Activated CD4-positive, CD25-positive, alpha-beta regulatory T cell treated with anti-CD3 and anti-CD28 coated beads, Interleukin-2, amount 50 U/mL, for 72 hours (primary cell): ENCODE measurements at places on chromosomes 13 and 19.

DNA sequence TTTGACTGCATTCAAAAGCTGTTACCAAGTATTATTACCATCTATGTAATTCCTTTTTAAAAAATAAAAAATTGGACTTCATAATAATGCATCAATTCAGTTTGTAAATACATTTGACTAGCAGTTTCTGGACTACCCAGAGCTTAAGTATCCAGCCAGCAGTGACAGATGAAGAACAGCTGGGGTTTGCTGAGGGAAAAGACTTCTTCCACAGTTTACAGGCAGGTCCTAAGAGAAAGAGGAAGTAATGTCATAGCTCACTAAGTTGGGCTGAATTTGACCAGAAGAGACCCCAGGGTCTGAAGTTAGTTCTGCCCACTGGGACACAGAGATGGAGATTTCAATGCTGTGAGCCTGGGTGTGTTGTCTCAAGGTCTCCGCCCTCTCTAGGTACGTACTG lies 96.4 kb downstream of the MBNL2 start:
- no peak for DNase-seq

DNA sequence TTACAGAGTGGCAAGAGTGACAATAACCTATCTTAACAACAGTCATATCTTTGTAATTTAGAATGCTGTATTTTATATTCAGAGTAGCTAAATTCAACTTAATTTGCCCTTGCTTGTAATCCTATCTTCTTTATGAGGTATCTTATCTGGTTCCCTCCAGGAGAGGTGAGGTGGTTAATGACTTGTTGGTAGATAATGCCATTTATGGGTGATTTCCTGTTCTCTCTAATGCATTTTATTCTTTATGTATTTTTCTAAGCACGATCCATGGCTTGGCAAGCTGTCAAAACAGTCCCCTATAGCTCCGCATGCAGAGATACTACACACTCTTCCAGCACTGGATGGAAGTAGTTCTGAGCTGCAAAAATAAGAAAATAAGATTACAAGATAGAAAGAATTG lies 267.9 kb downstream of the LMO7 start:
- DNase-seq: no peak

DNA sequence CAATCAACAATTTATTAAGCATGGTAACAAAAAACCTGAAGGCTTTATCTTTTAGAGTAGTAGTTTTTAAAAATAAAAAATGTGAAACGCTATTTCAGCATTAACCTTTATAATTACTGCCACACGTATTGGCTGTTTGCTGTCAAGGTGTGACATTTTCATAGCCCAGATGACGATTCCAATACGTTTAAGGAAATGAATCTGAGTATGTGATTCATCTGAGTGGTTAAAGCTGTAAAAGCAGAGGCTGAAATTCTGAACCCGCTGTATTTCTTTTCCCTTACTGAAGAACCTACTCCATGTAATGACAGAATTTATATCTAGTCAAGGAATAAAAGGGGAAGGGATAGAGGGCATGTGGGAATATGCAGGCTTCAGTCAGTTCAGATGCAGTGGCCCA lies 166.0 kb downstream of the LMO7 start:
- DNase-seq: no peak

DNA sequence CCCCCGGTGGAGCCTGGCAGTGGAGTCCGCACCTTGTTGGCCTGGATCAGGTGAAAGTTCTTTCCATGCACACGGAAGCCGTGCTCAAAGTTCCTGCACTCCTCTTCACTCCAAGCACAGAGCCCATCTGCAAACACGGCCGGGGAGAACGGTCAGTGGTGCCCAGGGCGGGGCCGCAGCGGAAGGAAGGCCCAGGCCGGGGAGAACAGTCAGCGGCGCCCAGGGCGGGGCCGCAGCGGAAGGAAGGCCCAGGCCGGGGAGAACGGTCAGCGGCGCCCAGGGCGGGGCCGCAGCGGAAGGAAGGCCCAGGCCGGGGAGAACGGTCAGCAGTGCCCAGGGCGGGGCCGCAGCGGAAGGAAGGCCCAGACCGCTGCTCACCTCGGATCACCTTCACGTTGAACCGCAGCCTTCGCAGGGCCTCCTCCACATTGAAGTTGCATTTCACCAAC lies 20.6 kb upstream of the PLPP2 start:
- DNase-seq: no peak

DNA sequence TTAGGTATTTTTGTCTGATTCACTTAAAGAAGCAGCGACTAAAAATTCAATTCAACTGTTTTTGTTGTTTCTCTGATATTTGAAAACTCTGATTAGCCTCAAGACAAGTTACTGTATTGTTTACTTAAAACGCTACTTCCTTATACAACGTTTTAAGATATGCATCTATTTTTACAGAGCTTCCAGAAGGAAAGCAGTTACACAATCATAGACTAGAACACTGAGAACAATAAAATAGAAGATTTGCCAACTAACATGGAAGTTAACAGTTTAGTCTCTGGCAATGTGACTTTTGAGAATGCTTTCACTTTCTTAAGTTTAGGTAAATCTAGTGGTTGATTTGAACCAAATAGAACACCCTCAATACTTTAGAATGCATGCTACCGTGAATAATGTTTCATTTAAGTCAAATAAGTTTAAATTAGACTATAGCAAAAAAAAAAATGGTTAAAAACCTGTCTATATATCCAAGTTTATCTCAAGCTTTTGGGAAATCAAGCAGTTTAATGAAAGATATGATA lies 614.8 kb downstream of the DACH1 start:
- DNase-seq: no peak

GRCh38 chr19:369256-369655 lies 24.7 kb upstream of the MIER2 start:
- no peak for DNase-seq

DNA sequence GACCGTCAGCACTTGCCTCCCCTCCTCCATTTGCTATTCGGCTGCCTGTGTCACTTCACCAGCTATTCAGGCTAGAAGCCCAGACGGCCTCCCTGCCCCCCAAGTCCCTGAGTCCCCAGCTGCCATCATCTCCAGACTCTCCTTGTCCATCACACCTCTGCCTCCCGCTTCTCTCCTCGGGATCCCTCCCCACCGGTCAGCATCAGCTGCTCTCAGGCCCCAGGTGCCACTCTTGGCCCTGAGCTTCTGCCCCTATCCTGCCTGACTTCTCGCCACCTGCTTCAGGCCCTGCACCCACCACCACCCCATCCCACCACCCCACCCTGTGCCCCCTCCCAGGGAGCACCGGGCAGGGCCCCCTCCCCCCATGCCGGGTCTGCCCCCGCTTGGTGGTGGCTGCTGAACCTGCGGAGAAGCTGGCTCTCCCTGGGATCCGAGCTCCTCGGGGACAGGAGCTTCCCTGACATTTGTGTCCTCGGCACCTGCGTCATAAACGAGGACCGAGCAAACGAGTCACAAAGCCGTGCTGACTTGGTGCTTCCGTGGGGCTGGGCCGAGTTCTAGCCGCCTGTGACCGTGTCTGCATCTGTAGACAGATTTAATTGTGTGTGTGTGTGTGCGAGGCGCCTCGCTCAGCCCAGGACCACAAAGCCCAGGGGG lies 70.3 kb upstream of the MCF2L start:
- DNase-seq: no peak

GRCh38 chr13:70310396-70311119 lies 202.3 kb upstream of the KLHL1 start:
- no peak for DNase-seq

DNA sequence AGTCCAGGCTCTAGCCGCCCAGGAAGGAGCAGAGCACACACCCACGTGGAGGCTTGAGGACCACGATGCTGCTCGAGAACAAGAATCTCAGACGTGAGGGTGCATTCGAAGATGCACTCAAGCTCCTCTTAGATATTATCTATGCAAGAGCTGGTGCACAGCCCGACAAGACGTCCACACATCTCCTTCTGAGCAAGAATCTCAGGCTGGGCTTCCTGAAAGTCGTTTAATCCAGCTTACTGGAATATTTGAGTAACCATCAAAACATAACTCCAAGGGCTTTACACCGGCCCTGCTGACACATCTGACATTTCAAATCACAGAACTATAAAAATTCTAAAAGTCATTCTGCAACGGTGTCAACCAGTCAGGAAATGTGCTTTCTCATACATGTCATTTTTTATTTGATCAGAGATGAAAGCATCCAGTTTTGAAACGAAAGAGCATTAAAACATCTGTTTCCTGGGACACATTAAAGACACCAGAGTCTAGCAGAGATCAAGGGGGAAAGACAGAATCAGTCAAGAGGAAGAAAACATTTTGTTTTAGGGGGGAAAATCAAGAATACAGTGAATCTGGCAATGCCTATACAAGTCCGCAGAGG lies 177.7 kb upstream of the IRS2 start:
- no peak for DNase-seq
